ENCODE measurements at places on chromosomes 11 and 22.

- no peak for DNase-seq
Measured at GRCh38 chr22:29994943-29995342, 85.3 kb upstream of the HORMAD2 start.

GRCh38 chr11:72575533-72576242, 98.5 kb downstream of the PDE2A start:
- no peak for DNase-seq

DNA sequence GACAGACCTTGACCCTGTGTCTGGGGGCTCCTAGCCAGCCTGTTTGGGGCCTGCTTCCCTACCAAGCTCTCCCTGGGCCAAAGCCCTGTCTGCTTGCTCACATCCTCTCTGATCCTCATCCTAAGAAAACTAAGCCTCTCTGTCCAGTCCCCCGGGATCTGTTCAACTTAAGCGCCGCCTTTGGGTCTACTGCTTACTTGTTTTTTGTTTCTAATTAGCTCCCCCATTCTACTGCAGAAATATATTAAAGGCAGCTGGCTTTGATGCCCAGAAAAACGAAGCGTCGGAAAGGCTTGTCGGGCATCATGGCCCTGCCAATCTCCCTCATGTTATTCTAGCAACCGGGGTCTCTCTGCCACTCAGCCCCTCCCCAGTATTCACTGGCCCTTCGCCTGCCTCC, 3.4 kb downstream of the DSCAML1 start:
- no peak for DNase-seq

- DNase-seq, result no peak
Measured at GRCh38 chr22:50676180-50676636, 3.6 kb downstream of the SHANK3 start.

DNA sequence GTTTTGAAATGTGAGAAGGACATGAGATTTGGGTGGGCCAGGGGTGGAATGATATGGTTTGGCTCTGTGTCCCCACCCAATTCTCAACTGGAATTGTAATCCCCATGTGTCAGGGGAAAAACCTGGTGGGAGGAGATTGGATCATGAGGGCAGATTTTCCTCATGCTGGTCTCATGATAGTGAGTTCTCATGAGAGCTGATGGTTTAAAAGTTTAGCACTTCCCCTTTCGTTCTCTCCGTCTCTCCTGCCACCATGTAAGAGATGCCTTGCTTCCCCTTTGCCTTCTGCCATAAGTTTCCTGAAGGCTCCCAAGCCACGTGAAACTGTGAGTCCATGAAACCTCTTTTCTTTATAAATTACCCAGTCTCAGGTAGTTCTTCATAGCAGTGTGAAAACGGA, 113.5 kb downstream of the FCHSD2 start:
- no peak for DNase-seq

DNA sequence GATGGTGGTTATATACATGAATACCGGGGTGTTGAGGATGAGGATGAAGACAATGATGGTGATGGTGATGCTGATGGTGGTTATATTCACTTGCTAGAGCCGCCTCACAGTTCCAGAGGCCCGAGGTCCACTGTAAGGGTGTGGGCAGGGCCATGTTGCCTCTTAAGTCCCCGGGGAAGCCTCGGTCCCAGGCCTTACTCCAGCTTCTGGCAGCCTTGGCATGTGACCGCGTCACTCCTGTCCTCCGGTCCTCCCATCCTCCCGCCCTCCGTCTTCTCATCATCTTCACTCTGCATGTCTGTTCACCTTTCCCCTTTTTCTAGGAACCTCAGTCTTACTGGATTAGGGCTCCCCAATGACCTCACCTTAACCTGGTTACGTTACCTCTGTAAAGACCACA, 54.6 kb downstream of the IGLL1 start:
- no peak for DNase-seq

DNA sequence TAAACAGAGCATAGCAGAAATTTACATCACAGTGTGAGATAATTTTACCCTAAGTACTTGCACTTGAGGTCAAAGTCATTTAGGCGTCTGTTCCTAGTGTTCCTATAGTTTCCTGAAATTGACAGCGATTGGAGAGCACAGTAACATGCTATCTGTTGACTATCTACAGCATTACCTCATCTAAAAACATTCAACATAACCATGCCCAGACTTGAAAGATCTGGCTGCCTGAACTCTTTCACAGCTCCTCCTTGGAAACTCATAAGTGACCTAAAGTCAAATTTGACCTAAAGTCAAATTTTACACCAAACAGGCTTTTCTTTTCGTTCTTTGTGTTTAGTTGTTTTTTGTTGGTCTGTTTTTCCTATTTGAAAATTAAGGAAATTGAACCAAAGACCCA, 233.8 kb upstream of the UBASH3B start:
- DNase-seq, result no peak

GRCh38 chr11:35126000-35126878, 12.7 kb upstream of the CD44 start:
- no peak for DNase-seq

GRCh38 chr22:30607300-30607930, 441 bp downstream of the TCN2 start:
- DNase-seq, result no peak

- no peak for DNase-seq
Measured at GRCh38 chr11:5622802-5623201, 2.0 kb upstream of the TRIM34 start.

DNA sequence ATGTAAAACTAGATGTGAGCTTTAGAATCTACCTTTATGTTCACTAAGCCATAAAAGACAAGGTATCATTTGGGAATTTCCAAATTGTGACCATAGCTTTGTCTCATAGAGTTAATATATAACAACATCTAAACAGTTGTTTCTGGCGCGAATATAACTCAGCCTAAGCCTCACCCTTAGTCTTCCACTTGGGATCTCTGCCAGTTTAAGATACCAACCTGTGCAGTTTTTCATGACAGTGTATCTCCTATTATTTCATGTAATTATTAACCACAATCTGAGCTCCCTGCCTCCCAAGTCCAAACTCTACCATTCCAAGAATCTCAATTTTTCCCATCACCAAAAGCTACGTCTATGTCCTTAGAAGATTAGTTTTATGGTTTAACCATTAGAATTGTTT, 572.5 kb upstream of the ISX start:
- DNase-seq, result no peak

GRCh38 chr11:82906236-82906635, 4.7 kb downstream of the DDIAS start:
- DNase-seq, result peak; percentile 26

DNA sequence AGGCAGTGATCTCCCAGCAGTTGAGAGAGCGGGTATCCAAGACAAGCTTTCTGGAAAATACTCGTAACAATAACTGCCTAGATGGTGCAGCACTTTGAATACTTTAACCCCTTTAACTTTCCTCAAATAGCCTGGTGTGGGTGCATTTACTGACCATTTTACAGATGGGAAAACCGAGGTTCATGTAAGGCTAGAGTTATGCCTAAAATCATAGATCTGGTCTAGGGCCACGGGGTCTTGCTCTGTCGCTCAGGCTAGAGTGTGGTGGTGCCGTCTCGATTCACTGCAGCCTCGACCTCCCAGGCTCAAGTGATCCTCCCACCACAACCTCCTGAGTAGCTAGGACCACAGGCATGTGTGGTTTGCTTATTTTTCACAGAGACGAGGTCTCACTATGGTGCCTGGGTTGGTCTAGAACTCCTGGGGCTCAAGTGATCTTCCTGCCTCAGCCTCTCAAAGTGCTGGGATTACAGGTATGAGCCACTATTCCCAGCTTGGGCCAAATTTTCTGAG, 269.2 kb upstream of the SYN3 start:
- DNase-seq, result no peak

DNA sequence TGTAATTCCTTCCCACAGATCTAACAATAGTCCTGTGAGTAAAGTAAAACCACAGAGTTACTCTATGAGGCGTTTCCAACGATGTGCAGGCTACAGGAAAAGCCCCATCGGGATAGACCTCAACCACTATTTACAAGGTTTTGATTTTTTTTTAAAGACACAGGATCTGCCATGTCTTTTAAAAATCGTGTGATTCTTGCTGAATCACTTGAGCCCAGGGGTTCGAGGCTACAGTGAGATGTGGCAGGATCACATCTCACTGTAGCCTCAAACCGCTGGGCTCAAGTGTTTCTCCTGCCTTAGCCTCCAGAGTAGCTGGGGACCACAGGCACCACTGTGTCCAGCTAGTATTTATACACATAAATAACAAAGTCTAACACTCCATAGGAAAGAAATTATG, 7.8 kb downstream of the TAF1D start:
- DNase-seq, result no peak

DNA sequence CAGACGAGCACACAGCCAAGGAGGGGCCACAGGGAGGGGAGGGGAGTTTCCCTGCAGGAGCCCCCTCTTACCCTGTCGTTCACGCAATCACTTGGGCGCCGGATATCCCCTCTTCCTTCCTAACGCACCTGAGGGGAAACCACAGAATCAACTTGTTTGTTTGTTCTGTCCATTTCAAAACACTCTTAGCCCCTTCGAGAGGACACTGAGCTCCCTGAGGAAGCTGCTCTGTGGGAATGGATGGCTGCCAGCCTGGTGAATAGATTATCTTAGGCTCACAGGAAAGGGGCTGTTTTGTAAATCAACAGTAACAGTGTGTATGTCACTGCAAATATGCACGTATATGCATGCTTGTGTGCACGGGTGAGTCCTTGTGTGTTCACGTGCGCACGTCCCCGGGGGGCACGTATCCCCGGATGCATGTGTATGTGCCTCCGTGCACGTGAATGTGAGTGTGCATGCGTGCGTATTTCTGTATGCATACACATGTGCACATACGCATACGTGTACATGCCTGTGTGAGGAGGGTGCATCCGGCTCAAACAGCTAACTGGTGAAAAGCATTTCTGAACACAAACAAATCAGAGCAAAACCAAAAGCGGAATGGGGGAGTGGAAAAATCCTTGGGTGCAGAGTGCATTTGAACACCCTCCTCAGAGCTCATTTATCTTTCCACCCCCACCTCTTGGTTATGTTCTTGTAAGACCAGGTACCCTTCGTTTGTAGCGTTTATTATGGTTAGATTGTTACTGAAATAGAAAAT, 7.2 kb downstream of the ARSA start:
- DNase-seq, result no peak

GRCh38 chr11:44813401-44813800, 86.6 kb downstream of the TSPAN18 start:
- DNase-seq, result no peak

- no peak for DNase-seq
Measured at GRCh38 chr22:22144858-22145257, 99.7 kb upstream of the VPREB1 start.

GRCh38 chr22:39820256-39820655, 73.3 kb downstream of the ENTHD1 start:
- DNase-seq, result peak; percentile 81

DNA sequence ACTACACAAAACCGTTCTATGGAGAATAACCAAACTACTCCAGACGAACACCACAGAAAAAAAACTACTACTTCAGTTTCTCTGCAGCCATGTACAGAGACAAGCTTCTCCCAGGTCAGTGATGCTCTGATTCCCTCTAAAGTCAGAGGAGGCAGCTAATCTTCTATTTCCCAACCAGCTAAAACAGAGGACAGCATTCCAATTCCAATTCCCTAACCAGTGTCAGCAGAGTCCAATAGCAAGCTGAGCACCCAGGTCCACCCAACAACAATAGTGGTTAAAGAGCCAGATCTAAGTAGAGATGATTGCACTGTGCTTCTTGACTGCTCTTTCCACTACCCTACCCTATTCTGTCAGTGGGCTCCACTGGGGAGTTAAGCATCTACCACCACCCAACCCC, 6.7 kb downstream of the XKR3 start:
- DNase-seq, result no peak

DNA sequence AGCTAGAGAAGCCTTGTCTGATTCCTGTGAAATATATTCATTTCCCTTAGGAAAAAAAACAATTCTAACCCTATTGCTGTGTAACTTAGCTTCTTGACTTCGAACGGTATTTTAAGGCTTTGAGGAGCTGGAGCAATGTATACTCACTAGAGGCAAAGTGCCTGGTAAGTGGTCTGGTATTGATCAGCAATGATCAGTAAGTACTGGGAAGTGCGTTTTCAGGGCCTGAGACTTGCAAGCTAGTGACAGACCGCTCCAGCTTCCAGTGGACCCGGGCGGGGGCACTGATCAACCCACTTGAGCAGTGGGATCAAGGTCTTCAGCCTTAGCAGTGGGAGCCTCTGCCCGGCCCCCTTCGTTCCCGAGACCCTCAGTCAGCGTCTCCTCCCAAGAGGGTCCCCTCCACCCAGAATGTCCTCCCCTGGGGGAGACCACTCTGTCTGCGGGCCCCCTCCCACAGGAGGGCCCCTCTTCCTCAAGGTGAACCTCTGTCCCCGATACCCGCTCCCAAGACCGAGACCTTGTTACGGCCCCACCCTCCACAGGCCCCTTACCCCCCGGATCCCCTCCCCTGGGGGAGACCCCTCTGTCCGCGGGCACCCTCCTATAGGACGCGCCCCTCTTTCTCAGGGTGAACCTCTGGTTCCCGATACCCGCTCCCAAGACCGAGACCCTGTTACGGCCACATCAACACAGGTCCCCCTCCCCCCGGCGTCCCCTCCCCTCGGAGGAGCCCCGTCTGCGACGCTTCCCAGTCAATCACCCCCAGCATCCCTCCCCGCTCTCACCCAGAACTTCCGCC, 452 bp upstream of the ATXN10 start:
- DNase-seq, result no peak

DNA sequence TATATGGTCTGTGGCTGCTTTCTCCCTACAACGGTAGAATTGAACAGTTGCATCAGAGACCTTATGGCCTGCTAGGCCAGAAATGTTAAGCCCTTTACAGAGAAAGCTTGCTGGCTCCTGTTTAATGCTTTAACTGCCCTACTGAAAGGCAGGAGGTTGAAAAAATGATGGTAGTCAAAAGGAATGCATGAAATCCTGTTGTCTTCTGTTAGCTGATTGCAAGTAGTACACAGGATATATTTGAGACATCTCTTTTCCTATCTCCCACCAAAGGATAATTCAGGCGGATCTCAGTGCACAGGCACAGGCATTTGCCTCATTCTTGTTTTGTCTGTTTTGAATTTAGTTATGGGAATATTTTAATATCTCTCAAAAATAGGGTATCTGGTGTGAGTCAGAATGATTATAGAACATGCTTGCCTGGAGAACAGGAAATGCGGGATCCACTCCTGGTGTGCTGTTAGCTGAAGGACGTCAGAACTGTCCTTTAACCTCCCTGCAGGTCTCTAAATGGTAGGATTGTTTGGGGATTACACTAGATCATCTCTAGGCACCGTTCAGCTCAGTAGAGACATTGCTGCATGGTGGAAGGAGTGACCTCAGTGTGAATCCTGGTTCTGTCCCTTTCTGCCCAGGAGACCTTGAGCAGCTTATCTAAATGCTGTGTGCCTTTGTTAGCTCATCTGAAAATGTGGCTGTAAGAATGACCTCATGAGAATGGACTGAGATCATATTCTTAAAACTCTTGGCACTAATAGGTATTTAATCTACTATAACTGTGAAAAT, 49.5 kb downstream of the PACS1 start:
- peak; percentile 50 for DNase-seq

- no peak for DNase-seq
Measured at GRCh38 chr11:27436916-27437315, 35.7 kb downstream of the LGR4 start.

Measured in AG08395 (cell line).